ENCODE measurements at places on chromosomes 1 and 21.
A peak's percentile ranks its signal among the peaks of the same experiment; 100 is the strongest.

DNA sequence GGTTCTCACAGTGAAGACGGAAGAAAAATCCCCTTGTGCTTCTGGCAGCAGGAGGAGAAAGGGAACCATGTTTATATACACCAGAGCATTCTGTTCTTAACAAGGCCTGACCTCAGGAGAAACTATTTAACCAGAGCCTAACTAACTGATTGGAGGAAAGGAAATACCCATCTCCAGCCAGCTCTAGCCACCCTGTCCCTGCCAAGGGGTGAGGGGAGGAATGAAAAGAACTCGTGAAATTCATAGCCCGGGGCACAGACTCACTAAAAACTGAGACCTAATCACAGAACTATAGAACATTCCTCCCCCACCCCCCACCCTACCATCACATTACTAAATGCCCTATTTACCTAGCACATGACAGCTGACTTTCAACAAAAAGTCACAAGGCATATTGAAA is 65.0 kb downstream of the KCNH1 start:
- DNase-seq = no peak

- DNase-seq = no peak
These were observed 66.6 kb downstream of the LRRC8C start for GRCh38 chr1:89699451-89699986.

DNA sequence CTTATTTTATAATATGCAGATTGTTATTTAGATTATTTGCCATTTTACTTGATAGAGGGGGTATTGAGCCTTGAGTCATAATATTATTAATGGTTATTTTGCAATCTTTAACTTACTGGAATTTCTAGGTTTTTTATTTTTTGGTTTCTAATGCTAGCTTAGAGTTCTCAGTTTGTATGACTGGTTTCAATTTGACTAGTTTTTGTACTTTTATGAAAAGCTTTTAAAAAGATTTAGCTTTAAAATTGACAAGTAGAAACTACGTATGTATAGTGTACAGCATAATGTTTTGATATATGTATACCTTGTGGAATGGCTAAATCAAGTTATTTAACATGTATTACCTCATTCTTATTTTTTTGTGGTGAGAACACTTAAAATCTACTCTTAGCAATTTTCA is 41.5 kb downstream of the CEP350 start:
- no peak for DNase-seq

GRCh38 chr1:9870572-9870971 is 39.5 kb downstream of the CTNNBIP1 start:
- DNase-seq = no peak

GRCh38 chr1:116771997-116772647 is 17.9 kb downstream of the CD2 start:
- DNase-seq = no peak

DNA sequence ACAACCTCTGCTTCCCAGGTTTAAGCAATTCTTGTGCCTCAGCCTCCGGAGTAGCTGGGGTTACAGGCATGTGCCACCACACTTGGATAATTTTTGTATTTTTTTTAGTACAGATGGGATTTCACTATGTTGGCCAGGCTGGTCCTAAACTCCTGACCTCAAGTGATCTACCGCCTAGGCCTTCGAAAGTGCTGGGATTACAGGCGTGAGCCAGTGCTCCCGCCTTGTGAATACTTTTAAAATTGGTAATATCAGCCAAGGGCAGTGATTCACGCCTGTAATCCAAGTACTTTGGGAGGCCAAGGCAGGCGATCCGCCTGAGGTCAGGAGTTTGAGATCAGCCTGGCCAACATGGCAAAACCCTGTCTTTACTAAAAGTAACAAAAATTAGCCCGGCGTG is 33.7 kb downstream of the ZYG11B start:
- DNase-seq = no peak

DNA sequence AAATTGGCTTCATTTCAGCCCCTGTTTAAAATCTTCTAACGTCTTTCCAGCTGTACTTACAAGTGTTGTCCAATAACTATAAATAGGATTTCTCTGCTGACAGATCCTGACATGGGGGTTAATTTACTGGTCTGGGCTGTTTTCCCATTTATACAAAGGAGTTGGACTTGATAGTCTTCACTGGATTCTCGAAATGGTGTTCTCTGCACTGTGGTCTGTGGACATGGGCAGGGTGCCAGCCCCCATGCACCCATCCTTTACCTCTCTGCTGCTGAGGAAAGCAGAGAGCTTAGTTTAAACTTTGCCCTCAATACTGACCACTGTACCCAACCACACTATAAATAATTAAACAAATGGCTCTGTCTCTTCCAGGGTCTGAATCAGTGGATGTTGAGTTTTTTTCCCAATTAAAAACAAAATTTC is 5.2 kb downstream of the DIO1 start:
- DNase-seq = no peak

DNA sequence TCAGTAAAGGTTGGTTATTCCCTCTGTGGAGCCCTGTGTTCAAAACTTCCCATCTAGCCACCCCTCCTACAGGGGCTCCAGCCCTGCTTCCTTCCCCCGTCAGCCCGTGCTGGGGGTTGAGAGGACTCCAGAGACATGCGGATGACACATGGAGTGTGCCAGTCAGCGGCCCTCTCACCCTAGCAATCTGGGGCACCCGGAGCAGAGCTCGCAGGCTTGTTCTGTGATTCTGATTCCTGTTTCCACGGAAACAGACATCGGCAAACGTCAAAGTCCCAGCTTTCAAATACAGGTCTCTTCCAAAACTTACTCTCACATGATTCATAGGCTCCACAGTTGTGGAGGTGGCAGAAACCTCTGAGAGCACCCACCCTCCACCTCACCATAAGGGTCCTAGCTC is 9.8 kb upstream of the SSBP3 start:
- no peak for DNase-seq

DNA sequence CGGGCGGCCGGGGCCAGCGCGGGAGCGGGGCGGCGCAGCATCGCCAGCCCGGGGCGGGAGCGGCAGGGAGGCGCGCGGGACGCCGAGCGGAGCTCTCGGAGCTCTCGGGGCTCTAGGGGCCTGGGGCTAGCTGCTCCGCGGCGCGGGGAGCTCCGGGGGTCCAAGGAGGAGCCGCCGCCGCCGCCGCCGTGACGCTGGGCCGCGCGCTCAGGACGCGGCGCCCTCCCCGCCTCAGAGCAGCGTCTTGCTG is 147 bp downstream of the CLSTN1 start:
- DNase-seq = no peak

GRCh38 chr1:181351740-181352139 is 131.6 kb upstream of the CACNA1E start:
- DNase-seq = no peak

- DNase-seq = no peak
These were observed 81.2 kb upstream of the C1orf174 start for GRCh38 chr1:3981261-3981660.

DNA sequence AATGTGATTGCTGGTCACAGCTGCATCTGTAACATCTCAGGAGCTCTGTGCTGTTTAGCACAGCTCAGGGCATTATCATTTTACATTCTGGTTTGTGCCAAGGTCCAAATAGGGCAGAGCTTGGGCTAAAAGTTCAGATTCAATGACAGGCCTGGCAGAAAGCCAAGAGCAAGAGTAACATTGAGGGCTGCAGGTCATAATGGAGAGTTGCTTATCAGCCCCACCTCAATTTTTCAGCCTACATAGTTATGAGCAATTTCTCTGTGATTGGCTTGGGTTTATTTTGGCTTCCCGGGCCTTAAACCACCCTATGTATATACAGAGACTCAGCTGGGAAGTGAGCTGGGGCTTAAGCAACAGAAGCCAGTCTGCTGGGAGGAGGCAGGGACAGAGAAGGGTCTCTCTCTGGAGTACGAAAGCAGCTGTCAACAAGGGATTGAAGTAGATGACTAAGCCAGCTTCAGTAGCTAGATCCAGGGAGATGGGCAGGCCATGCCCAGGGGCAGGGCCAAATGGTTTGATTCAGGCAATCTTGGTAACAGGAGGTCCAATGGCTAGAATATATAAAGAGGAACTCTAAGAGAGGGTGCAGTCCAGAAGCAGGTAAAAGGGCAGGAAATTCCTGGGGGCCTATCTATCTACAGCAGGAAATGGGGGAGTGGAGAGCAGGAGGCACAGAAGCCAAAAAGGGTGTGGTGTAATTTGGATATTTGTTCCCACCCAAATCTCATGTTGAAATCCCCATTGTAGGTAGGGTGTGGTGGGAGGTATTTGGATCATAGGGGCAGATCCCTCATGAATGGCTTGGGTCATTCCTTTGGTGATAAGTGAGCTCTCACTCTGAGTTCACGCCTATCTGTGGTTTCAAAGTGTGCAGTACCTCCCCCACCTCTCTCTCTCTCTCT is 49.0 kb downstream of the BRINP2 start:
- no peak for DNase-seq

DNA sequence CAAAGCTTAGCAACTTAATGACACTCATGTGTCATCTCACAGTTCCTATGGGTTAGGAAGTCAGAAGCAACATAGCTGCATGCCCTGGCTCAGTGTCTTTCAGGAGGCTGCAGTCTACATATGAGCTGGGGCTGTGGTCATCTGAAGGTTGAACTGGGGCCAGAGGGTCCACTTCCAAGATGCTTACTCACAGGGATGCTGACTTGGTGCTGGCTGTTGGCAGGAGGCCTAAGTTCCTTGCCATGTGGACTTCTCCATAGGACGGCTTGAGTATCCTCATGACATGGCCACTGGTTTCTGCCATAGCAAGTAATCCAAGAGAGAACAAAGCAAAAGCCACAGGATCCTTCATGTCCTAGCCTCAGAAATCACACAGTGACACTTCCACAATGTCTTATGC is 12.1 kb upstream of the FAM43B start:
- no peak for DNase-seq

GRCh38 chr1:240562111-240562590 is 49.8 kb downstream of the GREM2 start:
- DNase-seq = no peak

DNA sequence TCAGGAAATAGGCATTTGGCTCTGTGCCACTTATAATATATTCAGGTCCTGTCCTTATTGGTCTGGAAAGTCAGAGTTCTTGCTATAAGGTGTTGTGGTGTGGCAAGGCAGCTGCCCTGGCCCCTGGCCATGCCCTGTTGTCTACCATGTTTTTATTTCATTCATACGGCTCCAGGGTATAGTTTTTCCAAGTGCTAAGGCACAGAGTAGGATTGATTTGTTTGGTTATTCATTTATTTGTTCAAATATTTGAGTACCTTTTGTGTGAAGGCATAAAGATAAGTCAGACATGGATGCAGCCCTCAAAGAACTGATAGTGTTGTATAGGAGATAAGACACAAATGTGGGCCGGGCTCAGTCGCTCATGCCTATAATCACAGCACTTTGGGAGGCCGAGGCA is 10.1 kb downstream of the ZBTB8B start:
- DNase-seq = no peak

DNA sequence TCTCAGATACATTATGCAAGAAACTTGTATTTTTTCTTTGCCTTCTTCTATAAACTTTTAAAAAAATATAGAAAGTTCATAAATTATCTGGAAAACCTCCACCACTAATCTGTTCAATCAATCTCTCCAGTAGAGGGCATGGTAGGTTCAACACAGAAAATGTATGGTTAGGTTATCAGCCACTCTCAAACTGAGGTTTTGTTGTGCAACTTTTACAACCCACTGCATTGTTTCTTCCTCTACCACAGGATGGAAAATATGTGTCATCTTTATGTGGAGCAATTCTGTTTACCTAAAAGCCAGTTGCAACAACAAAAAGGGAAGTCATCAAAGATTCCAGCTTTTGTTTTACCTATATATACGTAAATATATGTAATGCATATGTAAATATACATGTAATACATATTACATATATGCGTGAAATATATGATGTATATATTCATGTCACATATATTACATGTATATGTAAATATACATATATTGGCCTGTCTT is 3.0 kb upstream of the RGS2 start:
- DNase-seq = peak; percentile 99

- no peak for DNase-seq
These were observed 4.5 kb downstream of the EDARADD start for GRCh38 chr1:236398538-236398937.

DNA sequence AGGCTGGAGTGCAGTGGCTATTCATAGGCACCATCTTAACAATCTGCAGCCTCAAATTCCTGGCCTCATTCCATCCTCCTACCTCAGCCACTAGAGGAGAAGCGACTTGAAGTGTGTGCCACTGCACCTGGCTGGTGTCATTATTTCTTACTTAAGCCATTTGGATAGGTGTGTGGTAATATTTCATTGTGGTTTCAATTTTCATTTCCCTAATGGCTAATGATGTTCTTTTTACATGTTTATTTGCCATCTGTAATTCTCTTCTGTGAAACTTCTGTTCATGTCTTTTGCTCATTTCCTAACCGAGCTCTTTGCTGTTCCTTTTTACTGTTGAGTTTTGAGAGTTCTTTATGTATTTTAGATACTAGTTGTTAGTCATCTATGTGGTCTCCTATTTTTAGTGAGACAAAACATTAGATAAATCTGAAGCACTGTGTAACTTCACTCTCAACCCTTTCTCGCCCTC is 66.8 kb downstream of the SLC27A3 start:
- DNase-seq = no peak

DNA sequence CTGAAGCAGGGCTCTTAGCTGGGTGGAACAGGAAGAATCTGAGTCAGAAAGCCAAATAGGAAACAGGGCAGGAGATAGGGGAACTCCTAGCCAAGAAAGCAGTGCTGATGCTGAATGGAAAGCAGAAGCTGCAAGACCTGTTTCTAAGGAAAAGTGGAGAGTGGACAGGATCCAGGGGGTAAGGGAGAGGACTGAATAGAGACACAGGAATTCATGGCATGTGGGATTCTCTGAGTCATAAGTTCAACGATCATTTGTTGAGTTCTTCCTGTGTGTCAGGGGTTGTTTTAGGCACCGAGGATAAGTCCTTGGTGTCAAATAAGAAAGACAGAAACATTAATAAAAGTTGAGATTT is 153.8 kb upstream of the FGGY start:
- DNase-seq = no peak

DNA sequence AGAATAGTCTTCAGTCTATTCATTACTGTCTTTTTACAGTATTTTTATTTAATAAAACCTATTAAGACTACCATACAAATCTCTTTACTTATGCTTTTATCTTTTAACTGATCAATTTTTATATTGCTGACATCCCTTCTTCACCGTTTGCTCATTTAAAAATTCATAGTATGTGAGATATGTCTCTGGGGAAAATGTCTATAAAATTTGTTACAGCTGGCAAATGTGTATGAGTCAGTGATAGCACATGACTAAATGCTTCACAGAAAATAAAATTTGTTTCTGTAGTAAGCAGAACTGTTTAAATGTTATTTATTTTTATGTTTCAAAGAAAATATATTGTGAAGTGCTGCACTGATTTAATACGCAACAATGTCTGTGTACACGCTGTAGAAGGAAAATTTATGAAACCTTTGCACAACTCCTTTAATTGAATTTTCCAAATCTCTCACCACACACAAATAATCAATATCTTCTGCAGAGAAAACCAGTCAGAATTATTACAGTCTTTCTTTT is 74.2 kb downstream of the ITGB3BP start:
- no peak for DNase-seq
